GM13977 (cell line): ENCODE measurements at places on chromosomes 3 and 15.

DNA sequence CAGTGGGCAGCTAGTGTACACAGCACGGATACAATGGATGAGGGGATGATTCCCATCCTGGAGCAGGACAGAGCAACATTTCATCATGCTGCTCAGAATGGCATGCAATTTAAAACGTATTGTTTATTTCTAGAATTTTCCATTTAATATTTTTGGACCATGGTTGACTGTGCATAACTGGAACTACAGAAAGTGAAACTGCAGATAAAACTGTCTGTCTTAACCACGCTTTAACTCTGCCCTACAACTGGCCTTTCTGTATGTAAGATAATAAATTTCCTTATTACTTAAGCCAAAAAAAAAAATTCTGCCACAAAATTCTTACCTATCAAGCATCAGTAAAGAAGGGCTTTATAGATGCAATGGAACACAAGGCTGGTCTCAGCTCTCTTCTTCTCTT lies 33.4 kb downstream of the AP3S2 start:
- DNase-seq: no peak

- no peak for DNase-seq
Measured at GRCh38 chr3:138338811-138339210, 9.2 kb upstream of the NME9 start.

GRCh38 chr15:65081270-65081669 lies 4.7 kb downstream of the KBTBD13 start:
- DNase-seq: no peak

- DNase-seq: no peak
Measured at GRCh38 chr3:187084126-187084525, 55.2 kb downstream of the RPL39L start.

- no peak for DNase-seq
Measured at GRCh38 chr3:155154255-155154654, 74.1 kb downstream of the MME start.

DNA sequence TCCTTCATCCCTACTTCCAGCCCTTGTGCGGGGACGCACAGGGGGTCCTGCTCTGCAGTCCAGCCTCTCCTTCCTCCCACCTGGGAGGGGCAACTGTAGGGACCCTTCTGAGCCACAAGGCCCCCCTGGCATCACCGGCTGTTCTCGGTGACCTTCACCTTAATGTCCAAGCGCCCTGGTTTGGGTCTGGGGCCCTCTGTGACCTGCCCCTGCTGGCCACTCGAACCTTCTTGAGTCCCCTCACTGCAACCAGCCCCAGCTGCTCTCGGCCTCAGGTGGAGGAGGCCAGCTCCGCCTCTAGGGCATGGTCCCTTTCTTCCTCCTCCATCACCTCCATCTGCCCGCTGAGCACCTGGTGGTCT lies 57.9 kb downstream of the RGMA start:
- DNase-seq: no peak

- DNase-seq: no peak
Measured at GRCh38 chr3:60579734-60580133, 671.5 kb downstream of the FHIT start.
